ENCODE measurements at places on chromosomes 6 and 20.

GRCh38 chr6:143647191-143647590 lies 30.6 kb upstream of the PHACTR2 start:
- DNase-seq: no peak

DNA sequence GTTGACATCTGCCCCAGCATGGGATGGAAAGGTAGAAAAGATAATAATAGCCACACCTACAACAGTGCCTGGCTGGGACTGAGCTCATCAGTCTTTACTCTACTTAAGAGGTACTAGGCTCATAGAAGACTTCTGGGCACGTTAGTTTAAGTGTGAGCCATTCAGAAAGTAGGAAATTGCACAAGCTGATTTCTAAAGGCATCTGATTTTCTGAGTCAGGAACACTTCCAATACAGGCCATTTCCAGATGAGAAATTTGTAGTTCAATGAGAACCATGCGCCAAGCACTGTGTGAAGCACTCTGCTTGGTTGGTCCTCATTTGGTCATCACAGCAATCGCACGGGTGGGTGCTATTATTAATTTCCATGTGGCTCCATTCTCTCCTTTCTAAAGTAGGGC lies 42.3 kb downstream of the MOCS1 start:
- DNase-seq: no peak

GRCh38 chr6:158311626-158312025 lies 639 bp upstream of the TULP4 start:
- DNase-seq: no peak

GRCh38 chr6:15058200-15059061 lies 187.4 kb upstream of the JARID2 start:
- no peak for DNase-seq

- no peak for DNase-seq
Measured at GRCh38 chr6:163147994-163148393, 266.5 kb upstream of the QKI start.

DNA sequence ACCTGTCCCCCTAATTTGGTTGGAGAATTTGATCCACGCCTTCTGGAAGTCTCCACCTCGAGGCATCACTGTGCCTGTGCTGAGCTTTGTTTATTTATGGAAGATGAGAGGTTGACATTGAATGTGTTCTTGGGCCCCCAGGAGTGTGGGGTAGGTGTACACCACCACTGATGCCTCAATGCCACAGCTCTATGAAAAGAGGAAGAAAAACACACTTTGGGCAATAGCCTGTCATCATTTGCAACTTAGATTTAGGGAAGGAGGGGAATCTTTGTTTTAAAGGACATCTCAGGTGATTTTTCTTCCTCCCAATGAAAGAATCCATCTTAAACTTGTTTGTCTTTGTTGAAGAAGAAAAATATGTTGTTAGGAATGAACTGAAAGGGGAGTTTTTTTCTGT lies 42.6 kb downstream of the TBC1D7 start:
- DNase-seq: no peak

DNA sequence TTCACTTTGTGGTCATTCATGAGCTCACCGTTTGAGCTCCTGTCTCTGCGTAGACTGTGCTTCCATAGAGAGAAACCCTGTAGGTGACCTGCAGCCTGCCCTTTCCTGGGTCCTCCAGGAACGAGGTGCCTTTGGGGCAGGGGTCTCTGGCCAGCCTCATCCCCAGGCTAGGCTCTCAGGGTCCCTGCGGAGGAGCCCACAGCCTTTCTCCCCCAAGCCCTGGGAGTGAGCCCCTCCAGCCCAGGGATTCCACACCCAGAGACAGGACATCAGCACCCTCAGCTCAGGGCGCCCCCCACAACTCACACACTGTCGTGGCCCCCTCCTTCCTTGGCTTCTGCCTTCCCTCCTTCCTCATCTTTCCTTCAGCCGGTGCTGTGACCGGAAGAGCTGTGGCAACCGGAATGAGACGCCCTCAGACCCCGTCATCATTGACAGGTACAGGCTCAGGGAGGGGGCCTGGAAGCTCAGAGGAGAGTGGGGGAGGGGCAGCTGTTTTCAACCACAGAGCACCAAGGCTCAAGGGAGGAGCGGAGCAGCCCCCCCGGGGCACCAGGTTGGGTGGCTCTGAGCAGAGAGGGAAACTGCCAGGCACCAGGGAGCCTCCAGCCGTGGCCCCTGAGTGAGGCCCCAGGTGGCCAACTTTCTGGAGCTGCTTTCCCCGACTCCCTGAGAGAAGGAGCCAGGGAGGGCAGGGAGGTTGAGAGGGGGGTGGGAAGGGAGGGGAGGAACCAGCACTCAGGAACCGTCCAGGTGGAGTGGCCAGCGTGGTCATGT lies 16.8 kb downstream of the EBF4 start:
- no peak for DNase-seq

DNA sequence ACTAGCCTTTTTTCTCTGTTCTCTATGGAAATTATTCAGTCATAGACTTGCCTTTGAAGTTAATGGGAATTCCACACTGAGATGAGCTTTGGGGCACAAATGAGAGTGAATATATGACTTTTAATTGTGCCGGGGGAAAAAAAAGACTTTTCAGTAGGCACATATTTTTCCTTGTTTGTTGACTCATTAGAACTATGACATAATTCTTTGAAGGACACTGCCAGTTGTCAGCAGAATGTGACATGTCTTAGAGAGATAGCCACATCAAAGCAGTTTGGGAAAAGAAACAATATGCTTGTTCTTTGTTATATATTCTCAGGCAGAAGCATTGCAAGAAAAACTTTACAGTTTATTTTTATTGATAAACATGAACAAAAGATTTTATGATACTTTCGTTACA lies 138.3 kb downstream of the COL9A1 start:
- no peak for DNase-seq

GRCh38 chr6:167336844-167337630 lies 12.2 kb downstream of the TTLL2 start:
- no peak for DNase-seq

- DNase-seq: peak; percentile 16
Measured at GRCh38 chr20:2093159-2093781, 8.4 kb upstream of the STK35 start.

GRCh38 chr6:134029495-134030455 lies 22.6 kb downstream of the SLC2A12 start:
- no peak for DNase-seq

DNA sequence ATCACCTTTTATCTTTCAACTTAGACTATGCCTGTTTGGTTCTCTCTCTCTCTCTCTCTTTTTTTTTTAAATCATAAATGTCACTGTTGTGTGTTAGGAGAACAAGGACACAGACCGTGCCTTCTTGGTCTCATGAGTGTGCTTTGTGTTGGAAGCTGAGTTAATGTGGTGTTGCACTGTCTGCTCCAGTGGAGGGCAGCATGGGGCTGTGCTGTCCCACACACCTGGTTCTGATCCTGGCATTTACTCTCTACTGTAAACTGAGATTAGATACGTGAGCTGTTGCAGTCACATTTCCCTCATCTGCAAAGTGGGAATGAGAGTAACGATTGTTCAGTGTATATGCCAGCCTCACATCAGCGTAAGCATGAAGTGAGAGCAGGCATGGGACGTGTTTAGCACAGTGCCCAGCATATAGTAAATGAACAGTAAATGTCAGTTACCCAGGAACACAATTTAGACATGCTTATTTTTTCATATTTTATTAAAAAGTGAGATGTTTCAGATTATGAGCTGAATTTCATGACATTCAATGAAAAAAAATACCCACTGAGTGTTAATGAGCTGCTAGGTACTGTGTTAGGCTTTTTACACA lies 161.1 kb downstream of the FARS2 start:
- no peak for DNase-seq

- DNase-seq: no peak
Measured at GRCh38 chr6:18277237-18278006, 13.1 kb upstream of the DEK start.

GRCh38 chr20:63409834-63410435 lies 48.8 kb upstream of the CHRNA4 start:
- no peak for DNase-seq

DNA sequence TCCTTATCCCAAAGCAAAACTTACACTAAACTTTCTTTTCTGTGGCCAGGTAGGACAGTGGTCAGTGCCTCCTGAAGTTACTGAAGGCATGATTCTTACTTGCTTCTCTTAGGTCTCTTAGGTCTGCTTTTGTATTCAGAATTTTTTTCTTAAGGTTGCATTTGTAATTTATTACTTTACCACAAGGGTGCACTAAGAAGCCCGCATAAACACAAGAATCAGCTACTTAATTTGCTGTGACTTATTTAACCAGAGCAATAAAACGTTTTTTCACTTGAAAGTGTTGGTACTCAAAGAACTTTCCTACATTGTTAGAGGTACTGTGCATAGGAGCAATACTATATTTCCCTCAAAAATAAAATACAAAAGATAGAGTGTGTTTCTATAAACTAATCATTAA lies 75.4 kb upstream of the LAMA2 start:
- DNase-seq: no peak

DNA sequence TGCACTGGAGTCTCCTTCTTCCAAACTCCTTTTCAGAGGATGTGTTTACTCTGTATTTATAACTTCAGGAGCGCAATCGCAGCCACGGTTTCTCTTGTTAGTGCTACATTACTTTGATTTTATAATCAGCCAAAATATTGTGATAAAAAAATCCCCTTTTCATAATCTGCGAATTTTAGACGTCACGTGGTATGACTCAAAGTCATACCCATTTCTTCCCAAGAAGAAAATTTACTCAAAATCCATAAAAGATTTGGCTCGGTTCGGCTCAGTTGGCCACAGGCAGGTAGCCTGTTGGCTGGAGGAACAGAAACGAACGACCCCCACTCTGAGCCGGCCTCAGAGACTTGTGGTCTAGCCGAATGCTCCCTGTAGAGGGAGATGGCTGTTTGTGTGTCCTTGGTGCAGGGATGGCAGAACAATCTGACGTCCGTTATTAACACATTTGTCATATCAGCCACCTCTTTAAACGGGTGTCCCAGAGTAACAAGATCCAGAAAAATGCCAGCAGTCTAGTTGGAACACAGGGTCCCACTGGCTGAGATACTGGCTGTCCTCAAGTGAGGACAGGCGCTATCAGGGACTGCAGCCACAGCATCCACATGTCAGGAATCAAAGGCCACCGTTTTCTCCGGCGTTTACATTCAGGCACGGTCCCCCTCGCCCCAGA lies 247.6 kb downstream of the DLL1 start:
- DNase-seq: no peak

GRCh38 chr6:38164671-38165108 lies 345.2 kb downstream of the ZFAND3 start:
- no peak for DNase-seq

GRCh38 chr6:103042336-103042735 lies 1648.8 kb downstream of the GRIK2 start:
- DNase-seq: no peak

DNA sequence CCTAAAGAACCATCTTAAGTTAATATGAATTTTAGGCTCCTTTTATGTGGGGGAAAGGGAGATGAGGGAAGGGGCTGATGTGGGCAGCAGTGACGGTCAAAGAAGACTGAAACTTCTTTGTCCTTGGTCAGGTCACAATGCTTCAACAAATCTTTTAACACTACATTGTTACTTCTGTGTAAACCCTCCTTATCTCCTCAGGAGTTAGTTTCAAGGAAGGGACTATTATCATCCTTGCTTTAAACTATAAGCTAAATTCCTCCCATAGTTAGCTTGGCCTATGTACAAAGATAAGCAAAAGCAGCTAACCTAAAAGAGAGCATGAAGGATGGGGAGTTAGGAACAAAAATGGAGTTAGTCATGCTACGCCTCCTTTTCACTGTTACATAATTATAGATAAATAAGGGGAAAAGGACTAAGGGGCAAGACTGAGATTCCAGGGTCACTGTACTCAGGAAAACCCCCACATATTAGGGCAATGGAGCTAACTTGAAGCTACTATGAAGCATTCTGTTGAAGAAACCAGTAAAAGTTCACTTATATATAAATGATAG lies 172.7 kb upstream of the RUNX2 start:
- DNase-seq: no peak

DNA sequence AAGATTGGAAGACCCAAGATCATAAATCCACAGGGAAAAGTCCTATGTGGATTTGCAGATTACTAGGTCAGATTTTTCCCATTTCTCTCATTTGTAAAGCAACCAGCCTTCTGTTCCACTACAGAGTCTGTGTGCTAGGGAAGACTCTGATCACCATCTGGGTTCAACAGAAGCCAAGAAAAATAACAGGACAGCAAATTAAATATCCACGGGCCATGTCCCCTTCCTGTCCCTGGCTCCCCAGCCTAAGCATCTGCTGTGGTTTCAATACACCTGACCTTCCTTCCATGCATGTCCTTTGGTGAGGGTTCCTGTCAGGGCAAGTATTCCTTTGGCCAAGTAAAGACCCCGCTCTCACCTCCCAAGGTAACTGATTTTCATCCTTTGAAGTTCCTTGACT lies 558.8 kb downstream of the KIF16B start:
- no peak for DNase-seq

- no peak for DNase-seq
Measured at GRCh38 chr6:111718990-111719389, 113.3 kb upstream of the TRAF3IP2 start.

DNA sequence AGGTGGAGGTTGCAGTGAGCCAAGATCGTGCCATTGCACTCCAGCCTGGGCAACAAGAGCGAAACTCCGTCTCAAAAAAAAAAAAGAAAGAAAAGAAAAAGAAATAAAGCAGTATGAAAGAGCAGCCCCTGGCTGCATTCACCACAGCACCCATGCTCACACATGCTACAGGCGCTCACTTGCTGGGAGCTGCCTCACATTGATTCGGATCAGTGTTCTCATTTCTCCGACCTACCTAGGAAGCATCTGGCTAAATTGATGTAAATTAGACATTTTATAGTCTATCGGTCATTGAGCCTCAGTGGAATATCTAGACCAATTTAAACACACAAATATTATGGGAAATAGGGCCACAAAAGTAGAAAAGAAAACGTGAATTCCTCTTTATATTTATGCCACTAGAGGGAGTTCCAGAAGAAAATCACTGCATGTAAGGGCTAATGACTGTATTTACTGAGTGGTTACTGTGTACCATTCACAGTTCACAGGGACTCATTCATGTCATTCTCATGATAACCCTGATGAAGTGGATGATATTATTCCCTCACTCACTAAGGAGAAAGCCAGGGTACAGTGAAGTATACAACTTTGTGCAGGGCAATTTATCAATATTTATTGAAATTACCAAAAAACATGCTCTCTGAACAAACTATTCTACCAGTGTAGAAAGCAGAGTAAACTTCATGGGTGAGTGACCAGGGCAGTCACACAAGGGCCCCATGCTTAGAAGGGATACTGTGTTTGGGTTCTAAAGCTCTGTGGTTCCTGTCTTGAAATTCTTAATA lies 5.3 kb upstream of the MOG start:
- no peak for DNase-seq

DNA sequence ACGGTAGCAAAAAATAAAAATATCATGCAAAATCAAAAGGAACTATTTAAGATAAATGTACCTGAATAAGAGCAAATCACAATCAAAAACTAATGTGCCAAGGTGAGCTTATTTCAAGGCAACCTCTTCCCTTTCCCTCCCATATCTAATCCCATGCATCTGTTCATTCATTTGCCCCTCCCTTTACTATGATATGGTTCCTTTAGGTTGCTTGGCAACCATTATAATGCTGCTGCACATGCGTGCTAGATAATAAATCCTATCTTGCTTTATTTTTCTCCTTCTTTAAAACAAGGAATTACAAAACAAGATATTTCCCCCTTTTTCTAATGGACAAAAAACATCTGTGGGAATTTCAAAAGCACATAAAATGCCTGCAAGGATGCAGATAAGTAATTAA lies 318.2 kb upstream of the POU3F2 start:
- DNase-seq: no peak

- DNase-seq: no peak
Measured at GRCh38 chr6:152642578-152643375, 5.6 kb upstream of the SYNE1 start.

All from stimulated activated CD4-positive, alpha-beta T cell treated with anti-CD3 and anti-CD28 coated beads, TNF-alpha, amount 100 ng/mL, for 24 hours (primary cell).